Suppressor macrophage treated with lipopolysaccharide for 4 hours (primary cell): ENCODE measurements at places on chromosomes 12 and 14.
A peak's percentile ranks its signal among the peaks of the same experiment; 100 is the strongest.

DNA sequence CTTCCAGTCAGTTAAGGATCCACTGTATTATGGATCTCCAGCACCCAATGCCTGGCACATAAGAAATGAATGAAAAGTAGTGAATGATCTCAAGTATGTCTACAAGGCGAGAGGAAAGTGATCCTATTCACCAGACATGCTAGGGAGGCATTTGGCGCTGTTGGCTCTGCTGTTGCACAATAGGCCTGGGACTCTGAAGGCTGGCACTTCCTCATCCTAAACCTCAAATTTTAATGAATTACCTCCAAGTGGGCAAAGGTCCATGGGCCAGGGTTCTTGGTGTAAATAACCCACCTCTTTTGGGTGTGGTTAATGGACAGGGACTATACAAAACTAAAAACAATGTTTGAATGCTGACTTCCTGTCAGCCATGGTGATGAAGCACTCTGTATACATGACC is 173.4 kb upstream of the PZP start:
- DNase-seq = peak; percentile 54

- DNase-seq = no peak
Measured at GRCh38 chr12:117875744-117876435, 92.9 kb downstream of the KSR2 start.

GRCh38 chr12:27498149-27498548 is 25.9 kb upstream of the PPFIBP1 start:
- DNase-seq = no peak

- no peak for DNase-seq
Measured at GRCh38 chr14:34993426-34993825, 10.6 kb downstream of the SRP54 start.

DNA sequence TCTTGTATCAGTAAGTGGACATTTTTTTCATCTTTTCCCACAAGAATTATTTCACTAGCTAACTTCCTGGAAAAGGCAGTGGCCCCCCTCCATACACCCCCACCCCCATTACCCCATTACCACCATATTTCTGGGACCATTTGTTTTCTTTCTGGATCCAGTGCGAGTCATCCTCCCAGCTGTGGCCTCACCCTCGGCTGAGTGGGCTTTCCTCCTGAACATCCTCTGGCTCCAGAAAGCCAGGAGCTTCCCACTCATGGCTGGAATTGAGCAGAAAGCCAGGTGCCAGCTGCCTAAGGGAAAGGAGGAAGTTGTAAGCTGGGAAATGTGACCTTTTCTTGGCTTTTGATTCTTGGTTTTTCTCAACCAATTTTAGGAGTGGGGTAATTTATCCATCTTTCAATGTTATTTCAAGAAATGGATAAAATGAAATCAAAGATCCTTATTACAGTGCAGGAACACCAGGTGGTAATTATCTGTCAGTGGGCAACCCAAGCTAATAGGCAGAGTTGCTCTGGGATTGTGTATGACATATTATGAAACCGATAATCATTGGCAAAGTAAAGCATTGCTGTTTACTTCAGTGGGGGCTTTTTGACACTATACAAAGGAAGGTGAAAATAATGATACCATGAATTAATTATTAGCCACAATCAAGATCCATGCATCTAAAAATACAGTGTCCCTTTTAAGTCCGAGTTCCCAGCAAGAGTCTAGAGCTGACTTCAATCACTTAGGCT is 124.6 kb downstream of the KICS2 start:
- DNase-seq = no peak

- DNase-seq = no peak
Measured at GRCh38 chr12:124465473-124465872, 101.9 kb downstream of the NCOR2 start.
